ENCODE measurements at places on chromosomes 5 and 9.

GRCh38 chr9:77403239-77403638, 225.9 kb downstream of the VPS13A start:
- DNase-seq = no peak

GRCh38 chr5:23473915-23474314, 33.5 kb upstream of the PRDM9 start:
- DNase-seq = no peak

DNA sequence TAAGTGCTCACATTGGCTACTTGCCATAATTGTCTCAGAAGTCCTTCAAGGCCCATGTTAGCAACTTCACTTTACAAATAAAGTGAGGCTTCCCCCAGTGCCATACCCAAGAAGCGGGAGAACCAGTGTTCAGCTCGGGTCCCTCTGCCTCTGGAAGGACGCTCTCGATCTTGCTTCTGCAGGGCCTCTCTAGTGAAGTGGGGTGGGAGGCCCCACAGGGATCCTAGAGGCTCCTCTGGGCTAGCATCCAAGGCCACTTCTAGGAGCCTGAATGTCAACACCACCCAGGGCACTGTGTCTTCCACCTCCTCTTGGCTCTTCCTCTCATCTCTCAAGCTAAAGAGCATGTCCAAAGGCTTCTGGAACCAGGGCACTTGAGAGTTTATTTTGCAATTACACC, 282.5 kb downstream of the GADD45G start:
- no peak for DNase-seq

DNA sequence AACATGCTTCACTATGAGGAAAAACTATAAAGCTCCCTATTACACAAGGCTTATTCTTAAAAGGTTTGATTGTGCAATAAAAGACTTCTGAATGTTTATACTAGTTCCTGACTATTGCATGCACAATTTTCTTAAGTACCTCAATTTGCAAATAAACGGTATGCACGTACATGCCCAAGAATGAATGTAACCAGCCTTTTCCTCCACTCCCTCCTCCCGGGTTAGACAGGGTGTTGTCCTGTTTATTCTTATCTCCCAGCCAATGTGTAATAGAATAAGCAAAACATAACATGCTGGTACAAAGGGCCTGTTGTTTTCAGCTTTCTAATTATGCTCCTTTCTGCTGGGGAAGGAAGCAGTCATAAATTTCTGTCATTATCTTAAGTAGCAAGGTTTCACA, 79.1 kb downstream of the AOPEP start:
- no peak for DNase-seq

DNA sequence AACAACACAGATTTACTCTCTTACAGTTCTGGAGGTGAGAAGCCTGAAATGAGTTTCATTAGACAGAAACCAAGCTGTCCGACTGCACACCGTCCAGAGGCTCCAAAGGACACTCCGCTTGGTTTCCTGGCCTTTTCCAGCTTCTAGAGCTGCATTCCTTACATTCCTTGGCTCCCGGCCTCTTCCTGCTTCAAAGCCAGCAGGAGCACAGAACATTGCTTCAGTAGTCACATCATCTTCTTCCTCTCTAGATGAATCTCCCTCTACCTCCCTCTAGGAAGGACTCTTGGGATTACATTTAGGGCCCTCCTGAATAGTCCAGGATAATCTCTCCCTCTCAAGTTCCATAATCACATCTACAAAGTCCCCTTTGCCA, 213.3 kb downstream of the CDK5RAP2 start:
- DNase-seq = no peak

DNA sequence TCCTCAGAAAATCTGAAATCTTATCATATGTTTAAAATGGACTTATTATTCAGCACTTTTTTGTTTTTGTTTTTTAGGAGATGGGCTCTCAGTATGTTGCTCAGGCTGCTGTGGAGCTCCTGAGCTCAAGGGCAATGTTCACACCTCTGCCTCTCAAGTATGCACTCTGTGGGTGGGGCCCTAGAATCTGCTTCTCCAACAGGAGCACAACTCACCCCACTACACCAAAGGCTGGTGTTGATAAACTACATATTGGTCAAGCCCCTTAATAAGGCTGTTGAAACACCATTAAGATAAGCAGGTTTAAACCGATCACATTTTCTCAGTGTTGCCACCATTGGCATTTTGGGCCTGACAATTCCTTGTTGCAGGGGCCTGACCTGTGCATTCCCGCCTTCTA, 131.6 kb downstream of the FANCC start:
- no peak for DNase-seq

DNA sequence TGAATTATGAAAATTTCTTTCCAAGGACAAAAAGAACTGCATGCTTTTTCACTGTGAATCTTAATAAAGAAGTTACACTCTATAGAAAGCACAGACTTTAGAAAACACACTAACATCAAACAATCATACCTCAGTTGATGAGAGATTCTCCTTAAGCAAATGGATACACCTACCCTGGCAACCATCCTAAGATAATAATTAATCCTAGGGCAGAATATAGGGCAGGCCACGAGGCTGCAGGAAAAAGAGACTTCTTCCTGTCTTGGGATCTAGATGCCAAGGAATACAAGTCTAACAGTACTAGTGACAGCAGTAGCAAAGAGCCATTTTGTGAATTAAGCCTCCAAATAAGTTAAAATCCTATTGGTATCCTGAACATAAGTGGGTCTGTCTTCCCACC, 395.4 kb downstream of the EFNA5 start:
- DNase-seq = no peak

DNA sequence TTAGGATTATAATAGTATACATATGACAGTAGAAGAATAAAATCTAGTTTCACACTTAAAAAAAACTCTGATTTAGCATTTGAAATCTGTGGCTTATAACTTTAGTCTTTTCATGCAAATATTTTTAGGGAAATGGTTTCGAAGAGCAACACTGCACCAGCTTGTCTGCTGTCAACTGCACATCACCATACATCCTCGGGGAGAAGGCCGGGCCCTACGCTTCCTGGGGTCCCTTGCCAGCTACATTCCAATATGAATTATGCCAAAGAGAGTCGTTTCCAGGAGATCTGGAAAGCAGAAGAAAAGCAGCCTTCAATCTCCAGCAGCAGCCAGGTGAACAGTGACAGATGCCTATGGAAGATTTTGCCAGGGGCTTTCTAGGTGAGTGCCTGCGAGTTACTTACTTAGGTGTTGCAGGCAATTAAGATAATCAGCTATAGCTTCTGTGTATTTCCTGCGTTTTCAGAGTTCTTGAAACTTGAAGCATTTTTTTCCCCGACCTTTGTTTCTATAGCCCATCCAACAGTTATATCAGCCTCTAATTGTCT, 166.8 kb downstream of the TRPM3 start:
- no peak for DNase-seq

- peak; percentile 62 for DNase-seq
Measured at GRCh38 chr9:2234371-2234893, 219.3 kb downstream of the SMARCA2 start.

DNA sequence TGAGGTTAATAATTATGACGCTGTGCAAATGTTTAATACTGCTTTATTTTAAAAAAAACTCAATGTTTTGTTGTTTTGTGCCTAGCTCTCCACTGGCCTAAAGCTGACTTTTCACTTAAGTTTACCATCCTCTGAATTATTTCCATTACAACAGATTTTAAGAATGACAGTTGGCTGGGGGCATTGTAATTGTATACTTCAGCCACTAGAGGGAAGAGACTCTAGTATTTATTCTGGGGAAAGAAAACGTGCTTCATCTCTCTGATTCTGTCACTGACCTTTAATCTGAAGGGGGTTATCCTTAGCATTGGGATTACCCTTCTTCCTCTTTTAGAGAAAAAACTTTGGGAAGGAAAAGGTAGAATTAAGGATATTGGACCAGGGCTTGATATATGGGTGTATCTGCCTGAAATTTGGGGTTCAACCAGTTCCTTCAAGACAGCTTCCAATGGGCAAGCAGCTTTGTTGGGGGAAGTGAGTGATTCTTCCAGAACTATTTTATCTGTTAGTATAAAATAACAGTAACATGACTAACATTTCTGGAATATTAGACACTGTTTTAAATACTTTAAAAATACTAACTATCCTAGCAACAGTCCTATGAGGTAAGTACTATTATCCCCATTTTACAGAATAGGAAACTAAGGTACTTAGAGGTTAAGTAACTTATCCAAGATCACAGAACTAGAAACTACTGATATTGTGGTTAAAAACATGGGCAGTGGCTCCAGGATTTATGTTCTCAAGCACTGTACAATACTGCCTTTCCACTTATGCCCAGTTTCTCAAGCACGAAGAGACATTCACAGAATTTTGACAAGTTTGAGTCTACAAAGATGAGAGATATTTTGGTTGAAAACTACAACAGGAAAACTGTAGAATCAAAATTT, 208.4 kb downstream of the CD180 start:
- DNase-seq = peak; percentile 45

All from NCI-H1694 treated with DMSO at 0.1 percent for 48 hours (cell line).